ENCODE measurements at places on chromosomes 16 and 17.

GRCh38 chr16:66959704-66960161 is 1.3 kb upstream of the CES3 start:
- no peak for DNase-seq

DNA sequence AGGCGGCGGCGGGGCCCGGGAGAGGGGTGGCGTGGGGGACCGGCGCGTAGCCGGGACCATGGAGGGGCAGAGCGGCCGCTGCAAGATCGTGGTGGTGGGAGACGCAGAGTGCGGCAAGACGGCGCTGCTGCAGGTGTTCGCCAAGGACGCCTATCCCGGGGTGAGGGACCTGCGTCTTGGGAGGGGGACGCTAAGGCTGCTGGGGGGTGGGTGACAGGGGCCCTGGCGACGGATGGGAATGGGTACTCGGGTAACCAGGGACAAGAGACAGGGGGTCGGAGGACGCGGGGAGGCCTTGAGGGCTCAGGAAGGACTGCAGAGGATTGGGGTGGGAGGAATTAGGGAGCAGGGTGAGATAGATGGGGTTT is 243 bp downstream of the RND2 start:
- no peak for DNase-seq

GRCh38 chr16:25580041-25580440 is 111.7 kb upstream of the HS3ST4 start:
- DNase-seq: no peak

- DNase-seq: no peak
Measured at GRCh38 chr17:17463821-17464220, 13.0 kb upstream of the MED9 start.

- no peak for DNase-seq
Measured at GRCh38 chr17:78172249-78173051, 4.1 kb downstream of the SYNGR2 start.

- no peak for DNase-seq
Measured at GRCh38 chr17:80698297-80698696, 153.7 kb downstream of the RPTOR start.

- no peak for DNase-seq
Measured at GRCh38 chr16:71432906-71433305, 8.9 kb downstream of the TLE7 start.

DNA sequence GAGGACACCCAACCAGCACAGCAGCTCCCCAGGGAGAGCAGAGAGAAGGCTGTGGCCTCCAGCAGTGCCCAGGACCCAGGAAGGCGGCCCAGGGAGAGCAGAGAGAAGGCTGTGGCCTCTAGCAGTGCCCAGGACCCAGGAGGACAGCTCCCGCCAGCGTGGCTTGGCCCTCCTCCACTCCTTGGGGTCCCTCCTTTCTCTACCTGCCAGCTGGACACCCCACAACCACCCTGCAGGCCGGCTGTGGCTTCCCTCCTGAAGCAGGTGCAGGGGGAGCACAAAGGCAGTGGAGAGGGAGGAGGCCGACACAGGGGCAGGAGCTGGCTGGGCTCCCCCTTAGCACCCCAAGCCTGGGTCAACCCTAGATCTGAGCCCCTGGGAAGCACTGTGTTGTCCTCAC is 54.1 kb upstream of the FASN start:
- DNase-seq: no peak

DNA sequence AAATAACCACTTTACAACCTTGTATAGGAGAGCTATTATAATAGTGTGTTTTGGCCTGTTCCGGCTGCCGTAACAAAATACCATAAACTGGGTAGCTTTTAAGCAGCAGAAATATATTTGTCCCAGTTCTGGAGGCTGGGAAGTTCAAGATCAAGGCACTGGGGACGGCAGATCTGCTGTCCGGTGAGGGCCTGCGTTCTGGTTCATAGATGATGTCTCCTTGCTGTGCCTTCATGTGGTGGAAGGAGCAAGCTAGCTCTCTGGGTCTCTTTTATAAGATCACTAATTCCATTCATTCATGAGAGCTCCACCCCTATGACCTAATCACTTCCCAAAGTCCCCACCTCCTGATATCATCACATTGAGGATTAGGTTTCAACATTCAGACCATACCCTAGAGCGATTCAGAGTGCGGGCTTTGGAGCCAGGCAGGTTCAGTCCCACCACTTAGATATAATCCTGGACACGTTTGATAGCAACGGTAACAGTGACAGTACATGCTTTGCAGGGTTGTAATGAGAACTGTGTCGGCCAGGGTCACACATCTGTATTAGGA is 76.2 kb upstream of the ZFHX3 start:
- no peak for DNase-seq

- DNase-seq: no peak
Measured at GRCh38 chr16:58652741-58653140, 23.1 kb upstream of the CNOT1 start.

Measured in NCI-H1436 treated with DMSO at 0.1 percent for 48 hours (cell line).